ENCODE measurements at places on chromosomes 7 and 10.
A peak's percentile ranks its signal among the peaks of the same experiment; 100 is the strongest.

- peaks cover 9% of the 10 kb centered on the region for H3K36me3 ChIP-seq
- peak; percentile 92 for DNase-seq
- H3K4me3 ChIP-seq, result peak within 1 kb of the TSS; percentile 78
- H3K27ac ChIP-seq, result peak within 1 kb of the TSS; percentile 95
- peaks cover 9% of the 10 kb centered on the region for H3K4me1 ChIP-seq
These were observed at the start of gene REPIN1 for GRCh38 chr7:150368096-150368883. TSS of gene REPIN1 (plus strand) at chr7:150368822. CDS start at chr7:150369712, 890 bp downstream.

GRCh38 chr7:100152937-100153666 lies 4.4 kb downstream of the LAMTOR4 start:
- H3K27me3 ChIP-seq, result no peaks in the 10 kb centered on the region
- peaks cover 15% of the 10 kb centered on the region for H3K4me1 ChIP-seq
- no peak overlapping the region for H3K4me3 ChIP-seq
- H3K27ac ChIP-seq, result no peak overlapping the region
- H3K36me3 ChIP-seq, result peaks cover 30% of the 10 kb centered on the region

GRCh38 chr10:119539359-119539825 lies 3.1 kb downstream of the RGS10 start:
- H3K36me3 ChIP-seq, result no peaks in the 10 kb centered on the region
- H3K27ac ChIP-seq, result no peak overlapping the region
- H3K4me1 ChIP-seq, result peaks cover 14% of the 10 kb centered on the region
- no peak for DNase-seq
- H3K27me3 ChIP-seq, result peaks cover 36% of the 10 kb centered on the region
- no peak overlapping the region for H3K4me3 ChIP-seq

GRCh38 chr10:119279441-119279840 lies 72.1 kb downstream of the GRK5 start:
- no peaks in the 10 kb centered on the region for H3K27me3 ChIP-seq
- H3K27ac ChIP-seq, result no peak overlapping the region
- H3K4me3 ChIP-seq, result no peak overlapping the region

DNA sequence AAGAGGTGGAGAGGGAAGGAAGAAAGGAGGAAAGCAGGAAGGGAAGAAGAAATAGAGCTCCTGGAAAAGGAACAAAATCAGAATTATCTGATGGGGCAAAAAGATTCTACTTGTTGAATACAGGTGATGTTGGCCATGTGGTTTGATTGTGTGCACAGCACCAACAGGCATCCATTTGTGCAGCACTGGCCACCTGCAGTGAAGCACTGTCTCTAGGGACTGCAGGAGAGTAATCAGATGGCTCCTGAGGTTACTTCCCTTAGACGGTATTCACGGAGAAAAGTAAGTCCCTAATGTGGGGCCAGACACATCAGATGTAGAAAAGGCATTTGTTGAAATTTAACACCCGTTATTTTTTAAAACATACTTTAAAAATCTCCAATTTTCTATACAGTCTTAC lies 135.3 kb upstream of the VIPR2 start:
- H3K4me3 ChIP-seq, result no peak overlapping the region
- no peak overlapping the region for H3K27ac ChIP-seq
- H3K27me3 ChIP-seq, result no peaks in the 10 kb centered on the region
- no peaks in the 10 kb centered on the region for H3K4me1 ChIP-seq
- no peaks in the 10 kb centered on the region for H3K36me3 ChIP-seq

DNA sequence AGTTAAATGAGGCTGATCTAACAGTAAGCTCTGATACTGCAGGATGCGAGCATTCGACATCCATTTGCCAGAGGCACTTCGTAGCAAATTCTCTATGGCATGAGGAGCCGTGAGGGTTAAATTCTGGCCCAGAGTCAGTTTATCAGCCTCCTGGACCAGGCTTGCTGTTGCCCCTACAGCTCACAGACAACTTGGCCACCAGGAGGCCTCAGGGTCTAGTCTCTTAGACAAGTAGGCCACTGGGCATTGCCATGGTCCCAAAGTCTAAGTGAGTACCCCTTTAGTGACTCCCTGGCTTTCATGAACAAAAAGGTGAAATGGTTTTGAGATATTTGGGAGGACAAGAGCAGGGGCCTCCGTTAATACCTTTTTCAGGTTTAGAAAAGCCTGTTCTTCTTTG lies 178.0 kb upstream of the MBL2 start:
- no peaks in the 10 kb centered on the region for H3K36me3 ChIP-seq
- H3K4me3 ChIP-seq, result no peak overlapping the region
- peaks cover 5% of the 10 kb centered on the region for H3K4me1 ChIP-seq
- DNase-seq, result no peak
- H3K27me3 ChIP-seq, result no peaks in the 10 kb centered on the region
- no peak overlapping the region for H3K27ac ChIP-seq

Measured in H1 (cell line).